GM23338 (cell line): ENCODE measurements at places on chromosomes 3 and 15. TPM values are rescaled to one million over a fixed set of nuclear protein-coding genes. Genes with fewer than 3 reads are reported as not detected.

The OPA1 gene
- 78.8 and 89.9 TPM in 2 replicates for total RNA-seq

The BFSP2 gene
- not detected in 2 replicates for total RNA-seq

The GABRB3 gene
- total RNA-seq, result 119 and 131 TPM in 2 replicates

The LCTL gene
- 2.9 and 5.6 TPM in 2 replicates for total RNA-seq

The GOLGA8J gene
- not detected in 2 replicates for total RNA-seq

DNA sequence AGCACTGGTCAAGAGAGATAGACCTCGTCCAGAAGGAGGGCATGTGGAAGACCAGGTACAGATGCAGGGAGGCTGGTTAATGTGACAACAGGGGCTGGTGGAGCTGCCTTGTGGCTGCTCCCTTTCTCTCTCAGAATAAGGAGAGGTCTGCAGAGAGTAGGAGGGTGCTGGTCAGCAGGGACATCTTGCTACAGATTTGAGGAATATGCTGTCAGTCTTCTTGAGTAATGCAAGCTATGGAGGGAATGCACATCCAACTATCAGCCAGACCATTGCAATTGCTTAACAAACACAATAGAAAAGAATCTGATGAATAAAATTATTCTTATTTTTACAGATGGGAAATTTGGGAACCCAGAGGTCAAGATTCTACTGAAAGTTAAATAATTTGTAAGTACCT is 20.3 kb upstream of the SIAH2 start:
- H3K27me3 ChIP-seq, result no peaks in the 10 kb centered on the region
- no peak overlapping the region for H3K4me3 ChIP-seq
- H3K4me1 ChIP-seq, result no peaks in the 10 kb centered on the region
- H3K27ac ChIP-seq, result no peak overlapping the region

- no peak overlapping the region for H3K4me3 ChIP-seq
- no peak for DNase-seq
- no peaks in the 10 kb centered on the region for H3K27me3 ChIP-seq
- H3K27ac ChIP-seq, result no peak overlapping the region
- H3K4me1 ChIP-seq, result no peaks in the 10 kb centered on the region
- H3K36me3 ChIP-seq, result no peaks in the 10 kb centered on the region
Observed at GRCh38 chr3:50665081-50665840, 9.5 kb upstream of the DOCK3 start.

DNA sequence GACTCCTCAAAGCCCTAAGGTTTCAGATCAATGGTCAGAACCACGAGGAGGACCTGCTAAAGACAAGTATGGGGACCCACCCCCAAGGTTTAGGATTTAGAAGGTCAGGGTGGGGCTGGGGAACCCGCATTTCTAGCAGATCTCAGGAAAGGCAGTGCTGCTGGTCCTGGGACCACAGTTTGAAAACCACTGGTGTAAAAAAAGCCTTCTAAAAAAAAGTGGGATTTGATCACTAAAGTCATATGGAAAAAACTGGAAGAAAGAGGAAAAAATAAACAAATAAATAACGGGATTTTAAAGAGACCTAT is 832 bp downstream of the SLC41A3 start:
- no peaks in the 10 kb centered on the region for H3K27me3 ChIP-seq
- DNase-seq, result no peak
- no peak overlapping the region for H3K27ac ChIP-seq
- 0 out of 2 replicates have a peak, but pooled peaks cover 5% of the 10 kb centered on the region for H3K4me1 ChIP-seq

- peak within 1 kb of the TSS; percentile 89 for H3K4me3 ChIP-seq
- peaks cover 8% of the 10 kb centered on the region for H3K4me1 ChIP-seq
- peak; percentile 97 for DNase-seq
- H3K27me3 ChIP-seq, result no peaks in the 10 kb centered on the region
Observed at GRCh38 chr15:91022075-91022831, at the start of gene VPS33B. TSS of gene VPS33B (minus strand) at chr15:91022594. CDS start at chr15:91022249, 345 bp downstream.

DNA sequence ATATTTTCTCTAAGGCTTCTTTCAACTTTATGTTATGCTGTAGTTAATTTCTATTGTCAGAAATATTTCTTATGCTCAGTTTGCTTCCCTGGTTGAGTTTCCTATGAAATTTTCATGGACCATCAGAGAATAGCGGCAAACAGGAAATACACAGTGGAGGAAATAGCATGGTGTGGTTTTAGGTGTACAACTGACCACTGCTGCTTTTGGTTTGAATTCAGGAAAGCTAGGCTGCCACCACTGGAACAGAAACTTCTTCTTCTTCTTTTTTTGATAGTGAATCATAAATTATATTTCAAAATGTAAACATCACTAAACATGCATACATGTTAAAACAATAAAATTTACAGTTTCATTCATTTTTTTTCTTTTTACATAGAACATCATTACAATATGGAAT is 316.6 kb upstream of the TGFBR2 start:
- H3K27ac ChIP-seq, result no peak overlapping the region
- no peak for DNase-seq
- no peaks in the 10 kb centered on the region for H3K27me3 ChIP-seq
- H3K4me1 ChIP-seq, result peaks cover 8% of the 10 kb centered on the region; the same call in 1 of the 2 replicates
- no peak overlapping the region for H3K4me3 ChIP-seq
- H3K36me3 ChIP-seq, result no peaks in the 10 kb centered on the region

- no peak for DNase-seq
- H3K4me3 ChIP-seq, result no peak overlapping the region
- H3K4me1 ChIP-seq, result peaks cover 34% of the 10 kb centered on the region
- H3K27ac ChIP-seq, result peak overlapping the region; percentile 71; the same call in 1 of the 2 replicates
Observed at GRCh38 chr3:61637088-61638051, 76.0 kb downstream of the PTPRG start.

DNA sequence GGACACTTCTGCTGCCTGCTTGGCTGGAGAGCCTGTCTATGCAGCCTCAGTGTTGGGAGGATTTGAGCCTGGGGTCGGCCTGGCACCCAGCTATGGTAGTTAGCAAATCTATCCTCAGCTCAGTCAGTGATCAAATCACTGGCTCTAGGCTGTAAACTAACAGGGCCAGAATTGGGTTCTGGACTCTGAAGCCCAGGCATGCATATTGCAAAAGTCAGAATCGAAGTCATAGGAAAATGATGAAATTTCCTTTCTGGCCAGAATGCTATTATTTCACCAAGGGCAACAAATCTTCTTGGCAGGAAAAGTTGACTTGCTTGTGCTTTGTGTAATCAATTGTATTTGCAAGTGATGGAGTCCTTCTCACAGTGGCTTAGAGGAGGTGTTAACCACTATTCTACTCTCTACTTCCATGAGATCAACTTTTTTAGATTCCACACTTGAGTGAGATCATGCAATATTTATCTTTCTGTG is 482.6 kb upstream of the TPRG1 start:
- no peaks in the 10 kb centered on the region for H3K27me3 ChIP-seq
- H3K4me3 ChIP-seq, result no peak overlapping the region
- H3K4me1 ChIP-seq, result no peaks in the 10 kb centered on the region
- no peak for DNase-seq

- no peak overlapping the region for H3K27ac ChIP-seq
- H3K36me3 ChIP-seq, result no peaks in the 10 kb centered on the region
- peak; percentile 68 for DNase-seq
- peaks cover 34% of the 10 kb centered on the region for H3K4me1 ChIP-seq
- no peaks in the 10 kb centered on the region for H3K27me3 ChIP-seq
Observed at GRCh38 chr3:98185180-98185579, 18.7 kb downstream of the OR5H15 start.

- H3K36me3 ChIP-seq, result no peaks in the 10 kb centered on the region
- no peak overlapping the region for H3K27ac ChIP-seq
- no peak overlapping the region for H3K4me3 ChIP-seq
- DNase-seq, result no peak
- H3K27me3 ChIP-seq, result no peaks in the 10 kb centered on the region
- peaks cover 5% of the 10 kb centered on the region for H3K4me1 ChIP-seq
Observed at GRCh38 chr15:73792415-73792814, 39.3 kb upstream of the INSYN1 start.

- no peaks in the 10 kb centered on the region for H3K27me3 ChIP-seq
- no peak overlapping the region for H3K27ac ChIP-seq
- H3K4me3 ChIP-seq, result no peak overlapping the region
- no peaks in the 10 kb centered on the region for H3K36me3 ChIP-seq
Observed at GRCh38 chr3:98952404-98952803, 50.9 kb upstream of the DCBLD2 start.

GRCh38 chr3:177402533-177402932 is 205.3 kb upstream of the TBL1XR1 start:
- no peaks in the 10 kb centered on the region for H3K36me3 ChIP-seq
- peaks cover 5% of the 10 kb centered on the region for H3K4me1 ChIP-seq
- no peak overlapping the region for H3K4me3 ChIP-seq
- H3K27ac ChIP-seq, result no peak overlapping the region

DNA sequence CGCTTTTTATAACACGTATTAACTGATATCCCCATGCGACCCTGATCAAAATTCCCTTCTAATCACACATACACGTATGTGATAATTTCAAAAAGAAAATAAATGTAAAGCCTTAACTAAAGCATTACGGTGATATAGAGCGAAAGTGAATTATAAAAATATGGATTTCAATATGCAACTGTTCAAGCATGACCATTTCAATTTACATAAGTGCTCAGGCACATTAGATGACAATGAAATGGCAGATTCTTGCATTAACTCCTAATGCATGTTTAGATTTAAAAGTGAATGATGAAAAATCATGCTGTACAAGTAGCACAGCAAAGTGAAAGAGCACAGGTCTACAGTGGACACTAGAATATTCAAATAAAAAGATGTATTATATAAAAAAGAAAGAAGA is 140.1 kb downstream of the MYLK start:
- H3K27me3 ChIP-seq, result no peaks in the 10 kb centered on the region
- no peaks in the 10 kb centered on the region for H3K36me3 ChIP-seq
- H3K4me1 ChIP-seq, result no peaks in the 10 kb centered on the region
- H3K4me3 ChIP-seq, result no peak overlapping the region
- no peak overlapping the region for H3K27ac ChIP-seq

GRCh38 chr3:134659391-134660045 is 8.7 kb upstream of the KY start:
- H3K27me3 ChIP-seq, result peaks cover 22% of the 10 kb centered on the region
- no peaks in the 10 kb centered on the region for H3K36me3 ChIP-seq
- no peak for DNase-seq
- H3K4me3 ChIP-seq, result no peak overlapping the region
- no peaks in the 10 kb centered on the region for H3K4me1 ChIP-seq

DNA sequence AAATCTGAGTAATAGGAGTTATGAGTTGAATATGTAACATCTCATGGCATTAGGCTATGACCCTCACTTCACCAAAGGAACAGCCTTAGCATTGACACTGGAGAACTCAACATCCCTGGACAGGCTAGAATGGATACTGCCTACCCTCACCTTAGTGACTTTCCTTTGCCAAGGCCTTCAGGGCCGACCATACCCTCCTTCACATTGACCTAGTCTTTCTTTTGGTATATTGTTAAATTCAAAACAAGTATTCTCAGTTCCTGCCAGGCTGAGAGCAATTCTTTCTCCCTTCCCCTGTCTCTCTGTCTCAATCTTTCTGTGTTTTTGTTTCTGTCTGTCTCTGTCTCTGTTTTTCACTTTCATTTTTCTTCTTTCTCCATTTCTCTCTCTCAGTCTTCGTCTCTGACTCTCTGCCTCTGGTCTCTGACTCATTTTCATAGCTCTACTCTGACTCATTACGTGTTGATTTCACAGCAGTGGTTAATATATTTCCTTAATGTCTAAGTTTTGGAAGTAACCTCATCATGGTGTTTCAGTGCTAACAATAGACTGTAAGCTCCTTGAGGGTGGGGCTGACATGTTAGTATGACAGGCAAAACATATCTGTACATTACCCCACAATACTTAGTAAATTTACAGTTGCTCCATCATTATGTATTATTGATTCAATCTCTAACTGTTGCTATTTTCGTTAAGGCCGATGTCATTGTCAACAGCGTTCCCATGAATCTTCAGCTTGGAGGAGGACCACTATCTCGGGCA is 32.5 kb downstream of the PARP15 start:
- H3K27ac ChIP-seq, result no peak overlapping the region
- no peaks in the 10 kb centered on the region for H3K36me3 ChIP-seq
- peaks cover 6% of the 10 kb centered on the region; the same call in 1 of the 2 replicates for H3K4me1 ChIP-seq
- no peaks in the 10 kb centered on the region for H3K27me3 ChIP-seq
- no peak overlapping the region for H3K4me3 ChIP-seq
